ENCODE measurements at places on chromosomes 4 and X.

DNA sequence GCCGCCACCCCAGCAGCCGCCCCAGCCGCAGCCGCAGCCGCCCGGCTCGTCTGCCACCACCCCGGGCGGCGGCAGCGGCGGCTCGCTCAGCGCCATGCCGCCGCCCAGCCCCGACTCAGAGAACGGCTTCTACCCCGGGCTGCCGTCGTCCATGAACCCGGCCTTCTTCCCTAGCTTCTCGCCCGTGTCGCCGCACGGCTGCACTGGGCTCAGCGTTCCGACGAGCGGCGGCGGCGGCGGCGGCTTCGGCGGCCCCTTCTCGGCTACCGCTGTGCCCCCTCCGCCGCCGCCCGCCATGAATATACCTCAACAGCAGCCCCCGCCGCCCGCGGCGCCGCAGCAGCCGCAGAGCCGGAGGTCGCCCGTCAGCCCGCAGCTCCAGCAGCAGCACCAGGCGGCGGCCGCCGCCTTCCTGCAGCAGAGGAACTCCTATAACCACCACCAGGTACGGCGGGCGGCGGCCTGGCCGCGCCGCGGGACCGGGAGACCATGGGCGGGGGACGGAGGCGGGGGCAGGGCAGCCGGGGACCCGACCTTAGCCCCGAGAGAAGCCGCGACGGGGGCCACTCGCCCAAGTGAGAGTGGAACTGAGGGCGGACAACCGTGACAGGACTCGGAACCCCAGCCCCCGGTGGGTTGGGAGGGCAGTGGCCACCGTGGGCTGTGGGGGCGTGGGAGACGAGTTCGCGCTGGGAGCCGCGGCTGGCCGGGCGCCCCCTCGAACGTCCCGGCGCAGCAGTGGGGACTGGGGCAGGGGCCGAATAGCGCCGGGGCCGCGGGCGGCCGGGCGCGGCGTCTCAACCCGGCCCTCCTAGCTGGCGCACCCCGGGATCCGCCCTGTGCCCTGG lies 1.8 kb downstream of the CPEB2 start:
- no peak for DNase-seq

GRCh38 chrX:16712548-16713155 lies at the start of gene CTPS2:
Gene CTPS2 (minus strand): TSS chrX:16712669. CDS start chrX:16702902, 9,767 bp downstream.
- peak; percentile 47 for DNase-seq

DNA sequence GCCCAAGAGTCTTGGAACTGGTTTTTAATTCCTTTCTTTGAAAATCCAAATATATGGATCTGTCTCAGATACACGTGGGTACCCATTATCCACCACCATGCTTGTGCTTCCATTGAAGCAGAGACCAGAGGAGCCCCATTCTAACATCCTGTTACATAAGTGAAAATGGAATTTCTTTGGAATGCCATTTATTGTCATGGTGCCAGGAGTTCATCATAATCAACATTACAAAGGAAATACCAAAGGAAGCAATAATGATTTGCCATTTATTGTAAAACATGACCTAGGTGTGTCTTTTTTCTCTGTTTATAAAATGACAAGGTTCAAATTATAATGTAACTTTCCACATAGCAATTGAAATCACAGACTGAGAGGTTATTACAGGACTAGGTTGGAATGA lies 61.7 kb downstream of the PALLD start:
- DNase-seq: no peak

DNA sequence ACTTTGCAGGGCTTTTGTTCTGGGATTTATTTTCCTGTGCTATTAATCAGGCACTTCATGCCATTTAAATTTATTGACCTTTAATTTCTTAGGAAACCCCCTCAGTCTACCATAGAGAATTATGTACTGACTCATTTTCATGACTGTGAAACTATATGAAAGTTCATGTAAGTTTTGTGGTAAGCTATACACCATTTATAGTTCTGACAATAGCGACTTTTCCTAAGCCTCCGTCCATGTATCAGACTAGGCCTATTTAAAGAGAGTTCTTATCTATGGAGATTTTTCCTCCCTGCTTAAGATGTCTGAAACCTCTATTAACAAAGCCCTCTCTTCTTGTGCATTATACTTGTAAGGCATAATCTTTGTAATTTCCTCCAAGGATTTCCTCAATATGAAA lies 111.6 kb downstream of the AFF2 start:
- DNase-seq: no peak

DNA sequence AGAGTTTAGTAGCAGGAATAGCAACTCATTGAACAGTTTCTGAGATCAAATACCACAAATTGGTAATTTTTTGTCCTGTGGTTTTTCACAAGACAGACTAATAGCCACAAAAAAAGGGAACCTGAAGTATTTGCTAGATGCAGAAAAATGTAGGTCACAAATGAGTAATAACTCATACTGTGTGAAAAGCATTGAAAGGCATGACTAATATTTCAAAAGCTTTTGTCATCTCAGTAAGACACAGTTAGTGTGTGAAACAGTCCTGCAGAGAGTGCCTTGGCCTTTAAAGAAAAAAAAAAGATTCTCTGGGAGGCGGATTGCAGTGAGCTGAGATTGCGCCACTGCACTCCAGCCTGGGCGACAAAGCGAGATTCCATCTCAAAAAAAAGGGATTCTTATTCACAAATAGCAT lies 31.4 kb upstream of the SLC25A31 start:
- DNase-seq: no peak

DNA sequence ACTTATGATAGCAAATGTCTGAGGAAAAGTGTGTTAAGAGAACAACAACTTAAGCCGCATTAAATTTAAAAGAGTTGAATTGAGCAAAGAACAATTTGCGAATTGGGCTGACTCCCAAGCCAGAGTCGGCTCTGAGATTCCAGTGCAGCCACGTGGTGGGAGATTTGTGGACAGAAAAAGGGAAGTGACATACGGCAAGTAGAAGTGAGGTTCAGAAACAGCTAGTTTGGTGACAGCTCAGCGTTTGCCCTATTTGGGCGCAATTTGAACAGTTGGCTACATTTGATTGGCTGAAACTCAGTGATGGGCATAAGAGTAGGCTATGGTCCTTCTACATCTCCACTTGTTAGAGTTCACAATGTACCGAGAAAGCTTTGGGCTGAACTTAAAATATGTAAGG lies 124.0 kb downstream of the PRKX start:
- DNase-seq: no peak

GRCh38 chrX:87299563-87300160 lies 217.9 kb upstream of the KLHL4 start:
- peak; percentile 34 for DNase-seq

DNA sequence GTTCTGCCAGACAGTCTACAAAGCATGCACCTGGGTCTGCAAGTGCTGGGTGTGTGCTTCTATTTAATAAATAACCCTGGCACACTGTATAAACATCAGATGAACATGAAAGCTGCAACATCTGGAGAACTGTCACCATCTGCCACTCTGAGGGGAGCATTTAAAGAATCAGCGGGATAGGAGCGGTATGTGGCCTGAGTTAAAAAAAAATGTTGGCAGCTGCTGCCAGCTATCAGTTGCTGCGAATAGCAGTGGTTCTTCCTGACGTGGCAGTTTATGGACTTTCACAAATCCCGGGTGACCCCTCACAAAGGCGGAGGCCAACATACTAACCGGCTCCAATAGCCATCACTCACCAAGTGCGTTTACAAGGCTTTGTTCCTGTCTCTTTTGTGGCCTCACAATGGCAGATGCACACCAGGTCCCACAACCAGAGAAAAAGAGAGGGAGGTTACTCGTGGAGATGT lies 95.1 kb downstream of the RASL11B start:
- peak; percentile 91 for DNase-seq

GRCh38 chr4:55173580-55173979 lies 48.2 kb upstream of the KDR start:
- DNase-seq: no peak

- peak; percentile 7 for DNase-seq
Measured at GRCh38 chr4:174086829-174087799, 196.4 kb downstream of the FBXO8 start.

DNA sequence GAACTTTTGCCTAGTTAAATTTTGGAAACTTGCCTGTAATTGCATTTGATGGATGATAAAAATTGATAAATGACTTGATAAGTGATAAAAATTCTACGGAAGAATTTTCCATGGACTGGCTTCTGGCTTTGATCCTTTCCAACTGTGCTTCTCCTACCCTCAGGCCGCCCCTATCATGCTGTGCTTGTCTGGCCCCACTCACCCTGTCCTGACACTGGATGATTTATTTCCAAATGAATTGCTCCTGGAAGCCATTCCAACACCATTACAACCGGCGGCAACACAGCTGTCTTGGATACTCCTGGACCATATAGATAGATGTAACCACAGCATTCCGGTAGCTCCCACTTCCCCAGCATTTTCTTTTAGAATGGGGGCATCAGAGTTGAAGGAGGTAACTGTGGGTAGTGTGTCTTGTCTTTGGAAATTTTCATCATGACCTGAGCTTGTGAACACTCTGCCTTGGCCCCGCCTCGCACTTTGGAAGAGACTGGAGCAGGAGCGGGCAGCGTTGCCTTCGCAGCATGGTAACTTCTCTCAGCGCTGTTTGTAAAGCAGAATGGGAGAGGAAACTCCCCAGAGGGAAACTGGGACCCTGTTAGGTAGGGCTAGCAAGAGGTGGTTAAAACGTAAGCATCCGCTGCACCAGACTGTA lies 77.4 kb downstream of the TBL1X start:
- no peak for DNase-seq

GRCh38 chrX:152646961-152647360 lies 9.3 kb downstream of the GABRQ start:
- no peak for DNase-seq

GRCh38 chrX:13334491-13334890 lies 14.6 kb upstream of the ATXN3L start:
- DNase-seq: no peak

All from NCI-H510A treated with DMSO at 0.1 percent for 48 hours (cell line).